ENCODE measurements at places on chromosomes 4 and X.

DNA sequence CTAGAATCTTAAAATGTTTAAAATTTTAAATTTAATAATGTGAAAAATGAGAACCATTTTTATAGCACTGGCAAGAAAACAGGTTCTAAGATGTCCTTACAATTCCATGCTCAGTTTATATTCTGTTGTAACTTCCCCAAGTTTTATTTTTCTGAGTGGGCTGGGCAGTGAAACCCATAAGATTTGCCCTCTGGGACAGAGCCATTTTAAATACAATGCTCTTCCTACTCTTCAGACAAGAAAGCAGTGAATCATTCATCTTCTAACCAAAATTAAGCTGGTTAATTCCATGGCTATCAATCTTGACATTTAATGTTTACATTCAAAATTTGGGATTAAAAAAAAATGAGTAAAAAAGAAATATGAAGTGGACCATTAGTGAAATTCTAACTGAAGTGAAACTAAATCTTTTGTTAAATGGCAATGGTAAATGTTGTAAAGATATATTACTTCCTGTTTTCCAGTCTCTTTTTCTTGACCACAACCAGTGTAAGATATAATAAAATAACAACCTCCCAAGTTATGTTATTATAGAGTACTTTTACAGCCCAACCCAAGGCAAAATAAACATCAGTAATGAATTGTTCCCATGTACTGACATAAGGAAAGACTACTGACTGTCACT is 37.2 kb upstream of the PTPN13 start:
- DNase-seq = no peak

DNA sequence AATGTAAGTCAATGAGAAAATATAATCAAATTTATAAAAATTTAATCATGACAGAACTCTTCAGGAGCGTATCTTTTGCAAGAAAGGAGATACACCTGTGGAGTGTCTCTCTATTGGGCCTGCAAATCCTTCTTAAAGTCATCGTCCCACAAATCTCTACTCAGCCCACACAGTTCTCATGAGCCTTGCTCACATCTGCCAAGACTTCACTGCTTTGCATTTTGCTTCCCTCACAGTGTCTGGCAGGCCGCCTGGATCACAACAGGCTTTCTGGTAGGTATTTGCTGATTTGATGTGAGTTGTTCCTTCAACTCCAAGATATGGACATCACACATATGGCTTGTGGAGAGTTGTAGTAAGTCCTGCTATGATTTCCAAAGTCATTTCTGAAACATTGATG is 183.1 kb upstream of the ARX start:
- DNase-seq = no peak

- no peak for DNase-seq
Measured at GRCh38 chr4:140172960-140173359, 19.0 kb upstream of the MAML3 start.

DNA sequence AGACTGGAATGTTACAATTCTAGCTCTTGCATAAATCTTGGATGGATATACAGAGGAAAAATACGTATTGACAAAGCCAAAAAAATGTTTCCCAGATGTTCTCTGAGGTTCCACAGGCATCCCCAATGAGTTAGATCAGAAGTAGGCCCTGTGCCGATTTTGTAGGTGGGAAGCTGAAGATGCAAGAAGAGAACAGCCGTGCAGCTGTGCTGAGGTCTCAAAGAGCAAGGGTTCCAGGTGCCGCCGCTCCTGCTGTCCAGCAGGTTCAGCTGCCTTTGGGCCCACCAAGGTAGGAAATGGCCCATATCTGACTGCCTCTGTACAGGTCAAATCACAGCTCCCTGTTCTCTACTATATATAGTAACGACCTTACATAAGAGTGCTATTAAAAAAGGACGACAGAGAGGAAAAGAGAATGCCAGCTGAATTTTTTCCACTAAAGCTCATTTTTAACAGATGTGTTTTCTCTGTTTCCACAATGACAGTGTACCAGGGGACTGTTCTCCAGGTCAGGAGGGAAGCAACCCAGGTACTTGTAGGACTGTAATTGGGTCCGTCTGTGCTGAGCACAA is 155.6 kb downstream of the CBR4 start:
- no peak for DNase-seq

- DNase-seq = no peak
Measured at GRCh38 chr4:5747738-5748375, 36.9 kb downstream of the EVC start.

- DNase-seq = no peak
Measured at GRCh38 chrX:7205037-7205577, 57.2 kb upstream of the PUDP start.

GRCh38 chr4:112847045-112847444 is 202.4 kb upstream of the ANK2 start:
- no peak for DNase-seq

DNA sequence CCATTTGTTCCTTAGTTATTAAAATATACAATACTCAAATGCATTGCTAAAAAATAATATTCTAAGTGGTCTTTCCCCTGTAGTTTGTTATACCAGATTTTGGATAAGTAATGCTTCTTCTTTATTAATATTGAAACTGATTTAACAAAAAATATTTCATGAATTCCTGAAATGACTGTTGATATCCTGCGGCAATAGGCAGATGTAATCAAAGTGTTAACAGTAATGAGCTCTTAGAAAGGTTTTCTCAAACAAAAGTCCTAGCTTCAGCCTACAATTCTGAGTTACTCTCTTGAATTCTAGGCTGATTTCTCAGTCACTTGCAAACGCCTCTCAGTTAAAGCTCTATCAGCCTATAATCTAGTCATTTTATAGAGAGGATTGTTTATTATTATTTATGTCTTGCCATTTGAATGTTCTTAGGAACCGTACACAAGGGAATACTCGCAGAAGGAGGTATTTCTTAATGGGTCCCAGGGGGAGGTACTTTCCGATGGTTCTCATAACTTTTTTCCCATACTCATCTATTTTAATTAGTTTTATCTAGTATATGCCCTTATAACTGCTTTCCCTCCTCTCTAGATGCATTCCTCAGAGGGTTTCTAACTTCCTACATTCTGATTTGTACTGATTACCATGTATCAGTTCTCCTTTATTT is 96.8 kb downstream of the FNIP2 start:
- DNase-seq = no peak

DNA sequence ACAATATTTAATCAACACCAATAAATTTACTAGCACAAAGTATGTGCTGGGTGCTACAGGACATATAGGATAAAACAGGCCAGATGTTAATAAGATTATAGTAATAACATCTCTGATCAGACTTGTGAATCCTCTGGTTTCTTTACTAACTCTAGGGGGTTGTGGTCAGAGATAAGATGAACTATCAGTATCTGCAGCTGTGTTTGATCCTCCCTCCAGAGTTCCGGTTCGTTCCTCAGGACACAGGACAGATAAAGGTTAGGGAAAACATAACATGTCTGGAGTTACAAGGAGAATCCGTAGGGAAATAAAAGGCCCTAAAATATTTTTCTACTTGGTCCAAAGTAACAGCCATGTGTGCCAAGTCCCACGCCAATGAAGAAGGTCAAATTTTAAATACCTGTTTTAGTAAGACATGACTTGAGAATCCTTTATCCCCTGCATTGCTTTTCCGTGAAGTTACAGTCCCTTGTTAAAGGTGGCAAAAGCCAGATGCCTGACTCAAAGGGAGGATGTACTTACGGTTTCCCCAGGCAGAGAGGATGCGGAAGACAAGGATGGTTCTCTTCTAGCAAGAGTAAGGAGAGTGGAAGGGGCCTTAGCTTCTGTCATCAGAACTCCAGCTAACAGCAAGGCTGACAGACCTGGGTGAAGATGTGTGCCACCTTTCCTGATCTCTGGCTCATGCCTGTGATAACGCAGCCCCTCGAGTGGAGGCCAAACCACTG is 44.4 kb downstream of the KIAA0232 start:
- no peak for DNase-seq

- no peak for DNase-seq
Measured at GRCh38 chrX:55593296-55593695, 29.9 kb upstream of the FOXR2 start.

- no peak for DNase-seq
Measured at GRCh38 chrX:151478058-151478457, 81.1 kb downstream of the VMA21 start.

DNA sequence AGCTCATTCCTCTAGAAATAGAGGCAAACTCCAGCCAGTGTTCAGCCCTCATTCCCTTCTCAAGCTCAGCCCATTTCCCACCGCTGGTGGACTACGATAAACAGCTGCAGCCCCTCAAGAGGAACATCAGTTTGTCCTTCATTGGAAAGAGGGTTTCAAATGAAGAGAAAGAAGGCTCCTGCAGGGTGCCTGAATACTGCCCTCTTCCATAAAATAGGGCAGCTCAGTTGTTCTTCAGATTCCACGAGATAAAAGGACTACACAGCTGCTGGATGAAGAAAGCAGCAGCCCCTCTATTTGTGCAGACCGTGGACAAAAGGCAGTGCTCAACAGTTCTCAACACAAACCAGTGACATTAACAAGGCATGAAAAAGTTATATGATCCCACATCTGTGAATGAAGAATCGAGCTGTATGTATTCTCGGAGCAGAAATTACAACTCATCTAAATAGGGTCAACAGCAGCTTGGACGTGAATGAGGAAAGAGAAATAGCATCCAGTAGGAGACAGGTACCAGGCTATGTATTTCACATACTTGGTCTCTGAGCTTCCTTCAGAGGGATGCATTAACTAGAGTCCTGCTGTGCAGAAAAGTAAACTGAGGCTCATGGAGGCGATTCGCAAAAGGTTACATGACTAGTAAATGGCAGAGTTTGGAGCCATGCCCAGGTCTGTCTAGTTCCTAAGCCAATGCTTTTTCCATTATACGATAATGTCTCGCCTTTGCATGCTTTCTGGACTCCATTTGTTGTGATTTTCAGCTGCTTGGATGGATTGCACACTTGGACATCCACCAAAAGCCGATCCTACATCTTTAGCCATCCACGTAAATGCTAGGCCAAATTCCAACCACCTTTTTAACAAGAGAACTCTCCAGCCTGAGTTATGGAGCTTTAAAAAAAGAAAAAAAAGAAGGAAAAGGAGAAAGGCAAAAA is 301.2 kb upstream of the PPARGC1A start:
- no peak for DNase-seq

- DNase-seq = no peak
Measured at GRCh38 chrX:107204068-107204605, 2.1 kb downstream of the NUP62CL start.

DNA sequence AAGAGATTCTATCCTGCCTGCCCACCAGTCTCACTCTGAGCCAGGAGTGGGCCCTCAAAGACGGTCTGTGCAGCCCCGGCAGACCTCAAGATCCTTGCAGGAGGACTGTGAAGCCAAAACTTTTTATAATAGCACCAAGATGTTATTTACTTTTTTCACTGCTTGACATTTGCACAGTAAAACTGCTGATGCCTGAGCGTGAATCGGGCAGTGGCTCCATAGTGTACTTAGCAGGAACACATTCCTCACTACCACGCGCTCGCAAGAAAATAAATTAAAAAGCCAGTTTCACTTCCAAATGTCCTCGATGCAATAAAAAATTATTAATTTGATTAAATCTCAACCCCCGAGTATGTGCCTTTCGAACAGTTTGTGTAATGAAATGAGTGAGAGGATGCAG is 22.5 kb downstream of the GPM6B start:
- no peak for DNase-seq

- no peak for DNase-seq
Measured at GRCh38 chr4:102466298-102466697, 34.9 kb upstream of the NFKB1 start.

- no peak for DNase-seq
Measured at GRCh38 chrX:120334151-120334550, 22.9 kb upstream of the TMEM255A start.

GRCh38 chr4:9825049-9825448 is 43.6 kb downstream of the DRD5 start:
- DNase-seq = peak; percentile 21

DNA sequence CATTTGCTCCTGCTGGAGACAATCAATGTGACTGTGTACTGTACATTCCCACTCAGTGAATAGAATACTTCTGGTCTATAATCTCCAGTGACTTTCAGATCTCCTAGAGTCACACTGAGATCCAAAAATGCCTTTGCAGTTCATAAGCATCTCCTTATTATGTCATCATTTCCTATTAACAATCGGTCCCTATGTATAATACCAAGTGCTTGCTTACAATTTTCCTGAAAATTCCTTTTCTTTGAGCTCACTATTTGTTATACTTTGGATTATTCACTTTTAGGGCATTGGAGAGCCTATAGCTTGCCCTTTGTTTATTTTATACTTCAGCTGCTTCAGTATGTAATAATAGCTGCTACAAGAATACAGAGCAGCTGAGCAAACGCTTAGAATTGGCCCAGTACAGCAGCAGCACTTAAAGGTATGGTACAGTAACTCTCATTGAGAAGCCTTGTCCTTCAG is 313.0 kb downstream of the DCTD start:
- DNase-seq = no peak

- no peak for DNase-seq
Measured at GRCh38 chrX:55450259-55450658, 1.7 kb upstream of the MAGEH1 start.

DNA sequence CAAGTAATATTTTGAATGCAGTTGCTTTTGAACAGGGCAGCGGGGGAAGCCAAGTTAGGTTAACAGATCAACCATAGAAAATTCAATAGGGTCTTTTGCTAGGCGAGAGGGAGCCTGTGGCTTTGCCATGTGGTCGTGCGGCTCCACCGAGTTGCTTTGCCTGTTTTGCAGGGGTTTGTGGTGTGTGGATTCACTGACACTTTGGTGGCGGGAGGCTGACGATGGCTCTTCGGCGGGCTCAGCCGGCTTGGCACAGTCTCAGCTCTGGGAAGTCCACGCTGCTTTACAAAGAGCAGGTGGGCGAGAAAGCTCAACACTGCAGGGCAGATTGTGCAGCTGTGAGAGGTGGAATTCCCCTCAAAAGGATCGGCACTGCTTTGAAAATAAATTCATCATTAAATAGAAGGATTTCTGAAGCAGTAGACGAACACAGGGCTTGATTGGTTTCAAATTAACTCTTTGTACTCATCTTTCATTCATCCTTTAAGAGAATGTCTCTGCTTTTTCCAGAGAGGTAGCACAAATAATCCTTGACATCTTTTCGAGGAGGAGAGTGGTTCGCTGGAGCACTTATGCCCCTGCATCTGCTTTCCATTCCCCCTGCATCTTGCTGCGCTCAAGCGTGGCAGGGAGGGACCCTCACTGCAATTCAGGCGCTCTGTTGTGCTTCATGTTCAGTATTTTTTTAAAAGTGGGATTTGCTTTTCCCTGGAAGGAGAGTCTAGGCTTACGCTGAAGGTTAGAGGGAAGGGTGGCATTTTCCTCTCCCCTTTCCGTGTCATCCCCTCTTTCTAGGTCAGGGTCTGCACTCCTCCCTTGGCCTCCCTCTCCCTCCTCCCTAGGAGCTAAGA is 201.8 kb upstream of the LEF1 start:
- DNase-seq = peak; percentile 16
